Effector memory CD8-positive, alpha-beta T cell (primary cell): ENCODE measurements at places on chromosomes 16 and 17.
A peak's percentile ranks its signal among the peaks of the same experiment; 100 is the strongest.

DNA sequence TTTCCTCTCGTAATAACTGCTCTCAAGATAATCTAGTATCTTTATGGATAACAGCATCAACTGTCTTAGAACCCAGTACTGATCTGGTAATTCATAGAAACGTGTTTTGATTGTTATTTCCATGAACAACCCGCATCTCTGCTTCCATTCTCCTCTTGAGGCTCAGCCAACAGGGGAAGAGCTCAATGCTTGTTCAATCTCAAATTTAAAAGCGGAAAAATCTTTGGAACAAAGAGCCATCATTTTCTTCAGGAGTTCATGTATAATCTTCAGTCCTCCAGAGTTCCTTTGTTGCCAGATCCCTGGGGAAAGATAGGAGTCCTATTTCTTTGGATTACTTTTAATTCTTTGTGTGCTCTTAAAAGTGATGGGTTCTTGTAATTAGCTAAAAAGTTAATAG is 319.9 kb downstream of the GRIN2A start:
- no peak for DNase-seq

DNA sequence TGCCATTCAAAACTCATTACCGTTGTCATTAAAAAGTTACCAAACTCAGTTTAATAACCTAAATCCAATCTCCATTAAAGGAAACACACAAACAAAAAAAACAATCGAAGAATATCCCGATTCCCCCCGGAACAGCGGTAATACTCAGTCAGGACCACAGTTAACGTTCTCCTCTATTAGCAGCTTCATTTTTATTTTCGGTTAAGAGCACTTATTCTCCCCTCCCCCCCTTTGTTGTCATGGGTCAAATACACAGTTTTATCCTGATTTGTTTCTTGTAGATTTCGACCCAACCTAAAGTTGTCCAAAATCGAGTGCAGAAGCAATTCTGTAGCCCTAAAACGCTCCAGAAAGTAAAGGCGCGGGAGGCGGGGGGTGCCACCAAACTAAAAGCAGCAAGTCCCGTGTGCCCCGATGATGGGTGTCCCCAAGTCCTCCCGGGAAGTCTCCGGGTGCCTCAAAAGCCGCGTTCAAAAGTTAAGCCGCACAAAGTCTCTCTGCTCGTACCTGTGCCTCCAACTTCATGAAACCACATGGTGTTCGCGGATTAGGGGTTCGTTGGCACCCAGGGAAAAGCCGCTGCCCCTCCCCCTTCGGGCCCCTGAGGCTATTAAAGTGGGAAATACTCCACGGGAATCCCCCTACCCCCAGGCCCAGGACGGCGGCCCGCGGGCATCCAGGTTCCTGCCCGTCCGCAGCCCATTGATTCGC is 996 bp downstream of the SUMO2 start:
- DNase-seq, result peak; percentile 29

DNA sequence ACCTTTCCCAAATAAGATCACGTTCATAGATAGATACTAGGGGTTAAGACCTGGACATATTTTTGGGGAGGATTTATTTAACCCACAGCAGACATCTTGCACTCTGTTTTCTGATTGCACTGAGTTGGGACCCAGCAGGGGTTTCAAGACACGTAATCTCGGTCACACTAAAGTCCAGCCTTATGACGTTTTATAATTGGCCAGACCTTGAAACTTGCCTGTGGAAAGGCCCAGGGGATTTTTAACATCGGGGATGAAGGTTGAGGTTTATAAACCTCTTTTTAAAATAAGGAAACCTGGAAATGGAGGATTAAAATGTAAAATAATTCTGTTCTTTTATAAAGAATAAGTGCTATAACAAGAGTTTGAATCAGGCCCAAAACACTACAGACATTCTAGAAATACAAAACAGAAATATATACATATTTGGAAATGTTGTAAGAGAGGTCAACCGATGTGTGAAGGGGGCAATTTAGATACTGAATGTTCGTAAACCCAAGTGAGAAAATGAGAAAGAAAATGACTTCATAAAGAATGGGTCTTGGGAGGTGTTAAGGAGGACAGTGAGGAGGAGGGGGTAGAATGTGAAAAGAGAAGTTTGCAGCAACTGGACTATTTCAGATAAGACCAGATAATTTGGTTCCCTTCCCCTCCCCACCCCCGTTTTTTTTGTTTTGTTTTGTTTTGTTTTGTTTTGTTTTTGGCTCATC is 61.1 kb upstream of the NOL11 start:
- no peak for DNase-seq

- DNase-seq, result no peak
These were observed 25.0 kb upstream of the ATP2A3 start for GRCh38 chr17:3989041-3989886.

GRCh38 chr17:50345432-50346312 is at the start of gene XYLT2:
TSS of gene XYLT2 (plus strand) at chr17:50346126. CDS start at chr17:50346141, 15 bp downstream.
- peak; percentile 89 for DNase-seq

DNA sequence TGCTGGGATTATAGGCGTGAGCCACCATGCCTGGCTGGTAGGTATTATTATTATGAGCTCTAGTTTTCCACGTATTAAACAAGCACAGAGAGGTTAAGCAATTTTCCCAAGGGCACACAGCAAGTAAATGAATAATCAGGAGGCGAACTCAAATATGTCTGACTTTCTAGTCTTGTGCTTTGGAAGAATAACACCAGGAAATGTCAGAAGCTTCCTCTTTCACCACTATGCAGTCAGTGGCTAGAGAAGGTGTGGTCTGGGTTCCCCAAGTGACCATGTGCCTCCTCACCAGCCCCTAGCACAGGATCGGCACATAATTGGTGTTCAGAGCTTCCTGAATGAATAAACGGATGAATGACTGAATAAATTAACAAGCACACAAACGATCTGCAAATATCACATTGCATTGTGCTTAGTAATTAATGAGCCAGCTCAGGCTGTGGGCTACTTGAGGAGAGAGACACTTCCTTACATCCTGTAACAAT is 21.6 kb upstream of the SCNN1B start:
- DNase-seq, result no peak

- DNase-seq, result no peak
These were observed 12.8 kb downstream of the ADGRG3 start for GRCh38 chr16:57680842-57681375.

DNA sequence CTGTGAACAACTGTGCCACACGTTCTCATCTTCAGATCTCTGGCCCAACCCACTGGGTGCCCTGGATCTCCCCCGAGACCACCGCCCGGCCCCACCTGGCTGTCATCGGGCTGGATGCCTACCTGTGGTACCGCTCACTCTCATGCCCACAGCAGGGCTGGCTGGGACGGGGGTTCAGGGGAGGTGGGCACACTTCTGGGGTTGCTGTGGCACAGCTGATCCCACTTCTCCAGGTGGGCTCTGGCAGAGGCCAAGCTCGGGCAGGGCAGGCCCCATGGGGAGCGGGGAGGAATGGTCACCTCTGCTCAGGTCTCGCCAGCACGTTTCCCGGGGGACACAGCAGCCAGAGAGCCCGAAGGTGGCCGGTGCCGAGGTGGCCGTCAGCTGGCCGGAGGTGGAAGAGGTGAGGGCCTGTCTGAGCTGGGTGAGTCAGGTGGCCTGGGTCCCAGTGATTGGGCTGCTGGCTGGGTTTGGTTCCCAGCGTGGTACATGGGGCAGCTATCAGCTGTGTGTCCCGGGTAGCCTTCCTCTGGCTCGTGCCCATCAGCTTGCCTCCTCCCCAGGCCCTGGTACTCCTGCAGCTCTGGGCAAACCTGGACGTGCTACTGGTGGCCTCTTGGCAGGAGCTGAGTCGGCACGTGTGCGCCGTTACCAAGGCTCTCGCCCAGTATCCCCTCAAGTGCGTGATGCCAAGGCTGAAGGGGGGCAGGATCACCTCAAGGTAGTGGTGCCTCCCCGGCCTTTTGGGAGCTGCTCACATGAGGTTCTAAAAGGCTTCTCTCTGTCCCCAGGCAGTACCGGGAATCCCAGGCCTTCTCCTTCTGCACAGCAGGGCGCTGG is 2.3 kb upstream of the MRPS34 start:
- no peak for DNase-seq

- DNase-seq, result no peak
These were observed 5.9 kb upstream of the UBE2O start for GRCh38 chr17:76458580-76459490.

DNA sequence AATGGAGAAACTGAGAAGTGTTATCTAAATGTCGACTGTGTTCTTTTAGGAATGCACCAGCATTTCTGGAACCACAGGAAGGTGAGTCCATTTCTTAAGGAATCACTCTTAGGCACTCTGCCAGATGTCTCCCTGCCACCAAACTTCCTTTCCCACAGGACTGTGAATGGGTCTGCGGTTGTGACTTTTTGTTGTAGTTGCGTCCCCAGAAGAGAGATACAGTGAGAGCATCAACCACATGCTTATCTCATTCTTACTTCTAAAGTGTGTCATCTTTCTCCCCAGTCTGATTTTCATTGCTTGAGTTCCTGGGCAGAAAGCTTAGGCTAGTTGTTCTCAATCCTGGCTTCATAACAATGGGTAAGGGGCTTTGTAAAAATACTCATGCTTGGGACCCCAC is 13.4 kb downstream of the ITPRIPL2 start:
- DNase-seq, result no peak

- no peak for DNase-seq
These were observed 57.5 kb downstream of the MARCHF10 start for GRCh38 chr17:62750631-62751051.

- DNase-seq, result no peak
These were observed 436.4 kb downstream of the KCNJ18 start for GRCh38 chr17:22128723-22129122.

DNA sequence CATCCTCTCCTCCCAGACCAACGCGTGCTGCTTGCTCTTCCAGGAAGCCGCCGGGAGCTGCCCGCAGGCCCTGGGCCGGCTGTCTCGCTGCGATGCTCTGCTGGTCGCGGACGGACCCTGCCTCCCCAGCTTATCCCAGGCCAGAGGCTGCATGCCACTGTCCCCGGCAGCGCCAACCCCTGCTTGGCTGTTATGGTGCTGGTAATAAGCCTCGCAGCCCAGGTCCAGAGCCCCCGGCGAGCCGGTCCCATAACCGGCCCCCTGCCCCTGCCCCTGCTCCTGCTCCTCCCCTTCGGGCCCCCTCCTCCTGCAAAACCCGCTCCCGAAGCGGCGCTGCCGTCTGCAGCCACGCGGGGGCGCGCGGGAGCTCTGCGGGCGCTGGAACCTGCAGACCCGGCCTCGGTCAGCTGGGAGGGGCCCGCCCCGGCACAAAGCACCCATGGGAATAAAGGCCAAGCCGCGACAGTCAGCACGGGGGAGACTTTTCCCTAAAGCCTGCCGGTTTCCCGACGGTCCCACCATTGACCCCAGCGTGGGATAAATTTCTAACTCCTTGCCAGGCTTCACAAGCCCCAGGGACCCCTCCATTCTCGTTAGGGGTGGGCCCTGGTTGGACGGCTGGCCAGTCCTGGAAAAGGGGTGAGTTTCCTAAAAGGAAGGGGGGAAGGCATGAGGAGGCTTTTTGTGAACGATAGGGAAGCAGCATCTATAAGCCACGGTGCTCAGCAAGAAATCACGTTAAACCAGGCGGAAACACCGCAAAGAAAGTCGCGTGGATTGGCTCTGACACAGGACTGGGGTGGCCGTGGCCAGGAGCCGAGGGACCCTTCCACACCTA is 11.2 kb downstream of the ENPP7 start:
- DNase-seq, result peak; percentile 64

DNA sequence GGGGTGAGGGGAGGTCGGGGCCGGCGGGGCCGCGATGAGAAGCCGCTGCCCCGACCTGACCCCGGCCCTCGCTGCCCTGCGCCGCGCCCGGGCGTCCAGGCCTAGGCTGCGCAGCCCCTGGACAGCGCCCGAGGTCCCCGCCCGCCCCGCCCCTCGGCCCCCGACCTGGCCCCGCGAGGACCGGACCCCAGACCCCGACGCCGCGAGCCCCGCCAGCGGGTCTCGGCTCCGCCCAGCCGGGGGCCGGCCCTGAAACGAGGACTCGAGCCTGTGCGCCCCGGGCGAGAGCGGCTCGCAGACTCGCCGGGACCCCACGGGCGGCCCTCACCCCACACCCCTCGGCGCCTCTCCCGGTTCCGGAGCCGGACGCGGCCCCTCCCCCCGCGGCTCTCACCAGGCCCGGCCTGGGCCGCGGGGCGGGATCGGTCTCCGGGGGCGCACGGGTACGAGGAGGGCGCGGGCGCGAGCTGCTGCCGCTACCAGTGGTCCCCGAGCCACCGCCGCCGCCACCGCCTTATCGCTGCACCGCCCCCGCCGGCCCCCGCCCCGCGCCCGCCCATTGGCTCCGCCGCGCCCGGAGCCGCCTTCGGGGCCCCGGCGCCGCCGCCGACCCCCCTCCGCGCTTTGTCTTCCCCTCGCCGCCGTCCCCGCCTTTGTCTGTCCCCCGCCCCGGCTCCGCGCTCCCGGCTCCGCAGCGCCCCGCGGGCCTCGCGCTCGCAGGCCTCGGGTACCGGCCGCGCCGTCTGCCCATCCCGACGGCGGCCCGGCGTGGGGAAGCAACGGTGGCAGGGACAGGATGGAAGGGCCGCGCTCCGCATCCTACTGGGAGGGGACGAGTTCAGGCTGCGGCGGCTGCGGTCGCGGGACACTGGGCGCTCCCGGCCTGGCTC is at the start of gene LIMD2:
TSS of gene LIMD2 (minus strand) at position 488 of the 890 bp plus-strand sequence. CDS start 827 bp downstream, outside the sequence.
- DNase-seq, result peak; percentile 76

GRCh38 chr17:5418858-5419355 is 555 bp downstream of the NUP88 start:
- peak; percentile 59 for DNase-seq

DNA sequence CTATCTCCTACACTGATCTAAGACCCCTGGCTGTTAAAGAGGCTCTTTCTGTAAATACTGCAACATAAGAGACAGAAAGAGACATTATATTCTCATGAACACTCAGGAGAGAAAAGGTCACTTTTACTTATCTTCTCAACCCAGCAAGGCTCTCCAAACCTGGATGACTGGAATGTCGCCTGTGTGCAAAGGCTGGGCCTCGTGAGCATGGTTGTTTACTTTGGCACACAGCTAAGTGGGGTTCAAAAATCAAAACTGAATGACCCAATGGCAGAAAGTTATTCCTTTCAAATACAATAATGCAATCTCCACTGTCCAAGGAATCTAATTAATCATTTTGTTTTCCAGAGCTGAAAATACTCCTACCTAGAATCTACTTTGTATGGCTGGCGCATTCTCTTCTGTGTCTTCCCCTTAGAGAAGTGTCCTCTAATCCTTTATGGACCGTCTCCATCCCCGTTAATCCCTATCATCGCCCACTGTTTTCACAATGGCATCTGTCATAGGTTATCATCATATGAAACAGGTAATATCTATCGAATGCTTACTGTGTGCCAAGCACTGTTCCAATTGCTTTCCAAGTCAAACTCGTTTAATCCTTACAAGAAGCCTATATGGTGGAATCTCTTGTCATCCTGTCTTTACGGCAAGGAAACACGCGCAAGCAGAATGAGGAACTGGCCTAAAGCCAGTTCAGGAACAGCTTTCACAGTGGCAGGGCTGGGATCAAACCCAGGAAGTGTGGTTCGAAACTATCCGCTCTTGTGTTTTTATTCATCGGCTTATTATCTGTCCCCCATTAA is 1.3 kb downstream of the SLX4 start:
- DNase-seq, result no peak
